AG08396 (cell line): ENCODE measurements at places on chromosomes 1 and 21.

DNA sequence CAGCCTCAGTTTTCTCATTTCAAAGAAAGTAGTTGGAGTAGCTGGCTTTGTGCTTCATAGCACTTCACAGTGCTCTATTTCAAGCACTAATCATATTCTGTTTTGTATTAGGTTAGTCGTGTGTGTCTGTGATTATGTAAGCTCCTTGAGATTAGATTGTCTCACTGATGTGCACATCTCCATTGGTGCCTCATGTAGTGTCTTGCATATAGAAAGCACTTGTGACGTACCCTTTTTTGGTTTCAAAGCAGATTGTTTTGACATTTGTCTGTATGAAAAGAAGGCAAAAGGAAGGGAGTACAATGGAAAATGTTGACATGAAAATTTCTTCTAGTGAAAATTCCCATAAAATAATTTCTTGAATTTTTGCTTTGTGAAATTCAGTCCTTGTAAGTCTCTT, 13.9 kb downstream of the BTBD8 start:
- DNase-seq: no peak

DNA sequence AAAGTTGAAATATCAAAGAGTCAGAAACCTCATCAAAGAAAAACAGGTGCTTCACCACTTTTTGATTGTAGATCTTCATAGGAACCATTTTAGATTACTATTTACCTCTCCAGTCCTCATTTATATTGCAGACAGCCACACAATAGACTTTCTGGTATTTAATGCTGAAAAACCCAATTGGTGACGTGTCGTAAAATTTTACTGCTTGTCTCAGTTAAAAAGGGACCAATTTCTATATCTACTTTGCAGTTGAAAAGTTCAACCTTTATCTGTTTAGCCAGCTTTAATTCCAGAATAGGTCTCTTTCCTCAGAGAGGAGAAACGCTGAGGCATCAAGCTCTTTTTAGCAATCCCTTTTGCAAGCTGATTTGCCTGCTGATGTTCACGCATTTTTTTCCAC, 1722.4 kb downstream of the PLA2G4A start:
- no peak for DNase-seq

- DNase-seq: no peak
Measured at GRCh38 chr1:59310549-59311250, 13.8 kb downstream of the FGGY start.

DNA sequence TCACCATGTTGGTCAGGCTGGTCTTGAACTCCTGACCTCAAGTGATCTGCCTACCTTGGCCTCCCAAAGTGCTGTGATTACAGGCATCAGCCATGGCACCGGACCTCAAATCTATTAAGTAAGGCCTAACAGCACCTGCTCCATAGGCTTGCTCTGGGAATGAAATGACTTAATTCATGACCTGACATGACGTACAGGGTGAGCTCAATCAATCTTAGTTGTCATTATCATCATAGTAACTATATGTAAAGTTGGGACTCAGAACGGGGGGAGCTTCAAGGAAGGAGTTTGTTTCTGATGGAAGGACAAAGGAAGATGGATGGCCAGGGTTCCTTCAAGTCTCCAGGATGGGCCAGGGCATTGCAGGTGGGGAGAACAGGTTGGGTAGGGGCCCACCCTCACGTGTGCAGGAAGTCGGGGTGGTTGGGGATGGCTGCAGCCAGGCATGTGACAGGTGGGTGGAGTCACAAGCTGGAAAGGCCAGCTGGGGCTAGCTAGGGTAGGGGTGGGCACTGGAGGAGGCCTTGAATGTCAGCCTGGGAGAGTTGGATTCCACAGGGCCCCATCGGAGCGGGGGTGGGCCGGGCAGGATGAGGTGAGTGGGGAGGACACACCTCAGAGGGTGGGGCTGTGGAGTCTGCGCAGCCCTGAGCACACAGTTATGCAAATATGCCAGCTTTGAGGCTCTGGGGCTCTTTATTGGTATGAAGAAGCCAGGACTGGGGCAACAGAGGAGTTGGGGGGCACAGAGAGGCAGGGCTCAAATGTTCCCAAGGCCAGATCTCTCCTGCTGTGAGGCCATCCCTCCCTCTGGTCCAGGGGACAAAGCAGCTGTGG, 9.6 kb downstream of the TRIM62 start:
- DNase-seq: no peak

DNA sequence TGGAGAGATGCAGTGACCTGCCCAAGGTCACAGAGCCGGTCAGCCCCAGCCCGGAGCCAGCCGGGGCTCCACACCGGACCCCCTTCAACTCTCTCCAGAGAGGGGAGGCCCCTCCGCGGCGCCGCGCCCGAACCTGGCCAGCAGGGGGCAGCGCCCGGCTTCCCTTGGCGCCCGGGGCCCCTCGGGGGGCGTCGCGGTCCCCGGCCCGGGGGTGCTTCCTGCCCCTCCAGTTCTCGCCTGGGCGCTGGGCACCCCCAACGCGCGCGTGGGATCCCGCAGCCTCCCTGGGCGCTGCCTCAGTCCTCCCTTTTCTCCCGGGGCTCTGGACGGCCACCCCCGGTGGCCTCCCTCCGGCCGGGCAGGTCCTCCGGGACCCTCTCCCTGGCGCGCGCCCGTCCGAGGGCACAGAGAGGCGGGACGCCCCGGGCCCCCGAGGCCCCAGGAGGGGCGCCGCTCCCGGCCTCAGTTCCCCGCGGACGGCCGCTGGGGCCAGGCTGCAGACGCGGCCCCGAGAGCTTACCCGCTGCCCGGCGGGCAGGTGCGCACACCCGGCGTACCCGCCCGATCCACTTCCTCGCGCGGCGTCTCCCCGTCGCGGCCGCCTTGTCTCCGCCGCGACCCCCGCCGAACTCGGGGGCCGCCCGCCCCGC, 406 bp downstream of the HTR1D start:
- DNase-seq: no peak

- DNase-seq: no peak
Measured at GRCh38 chr21:32717851-32718316, 9.9 kb downstream of the SYNJ1 start.
